Islet precursor cell (in vitro differentiated cells): ENCODE measurements at places on chromosomes 7 and 10.

DNA sequence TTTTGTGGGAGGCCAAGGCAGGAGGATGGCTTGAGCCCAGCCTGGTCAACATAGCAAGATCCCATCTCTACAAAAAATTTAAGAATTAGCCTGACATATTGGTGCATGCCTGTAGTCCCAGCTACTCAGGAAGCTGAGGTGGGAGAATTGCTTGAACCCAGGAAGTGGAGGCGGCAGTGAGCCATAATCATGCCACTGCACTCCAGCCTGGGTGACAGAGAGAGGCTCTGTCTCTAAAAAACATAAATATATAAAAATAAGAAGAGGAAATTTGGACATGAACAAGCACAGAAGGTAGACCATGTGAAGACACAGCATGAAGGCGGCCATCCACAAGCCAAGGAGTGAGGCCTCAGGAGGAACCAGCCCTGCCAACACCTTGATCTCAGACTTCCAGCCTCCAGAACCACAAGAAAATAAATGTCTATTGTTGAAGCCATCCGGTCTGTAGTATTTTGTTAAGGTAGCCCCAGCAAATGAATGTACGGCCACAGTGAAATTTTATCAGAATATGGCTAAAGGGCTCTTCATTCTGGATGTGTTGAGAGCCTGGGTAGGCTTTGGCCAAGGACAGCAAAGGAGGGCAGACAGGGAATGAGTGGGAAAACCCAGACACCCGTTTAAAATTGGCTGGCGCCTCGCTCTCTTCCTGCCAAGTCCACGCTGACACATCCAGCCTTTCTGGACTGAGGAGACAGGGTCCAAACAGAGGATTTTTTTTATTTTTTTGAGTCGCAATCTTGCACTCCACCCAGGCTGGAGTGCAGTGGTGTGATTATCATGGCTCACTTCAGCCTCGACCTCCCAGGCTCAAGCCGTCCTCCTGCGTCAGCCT, 12.9 kb upstream of the GRID2IP start:
- DNase-seq = no peak

- peak; percentile 60 for DNase-seq
Measured at GRCh38 chr10:103040418-103040817, 122.3 kb downstream of the CNNM2 start.

DNA sequence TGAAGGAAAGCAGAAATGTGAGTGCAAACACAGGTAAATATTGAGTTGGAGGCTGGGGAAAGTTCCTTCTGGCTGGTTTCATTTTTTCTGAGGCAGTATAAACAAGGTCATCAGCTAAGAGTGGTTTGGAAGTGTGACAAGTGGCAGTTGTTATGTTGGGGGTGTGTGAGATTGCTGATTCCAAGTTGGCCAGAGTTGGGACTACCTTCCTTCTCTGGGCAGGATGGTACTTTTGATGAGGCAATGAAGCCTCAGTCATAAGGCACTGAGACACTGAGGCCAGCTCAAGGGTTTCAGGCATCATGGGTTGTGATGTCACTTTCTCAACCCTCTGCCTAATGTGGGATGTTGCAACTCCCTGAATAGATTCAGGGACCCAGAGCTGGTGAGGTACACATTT, 8.2 kb upstream of the PTTG1IP2 start:
- DNase-seq = no peak

DNA sequence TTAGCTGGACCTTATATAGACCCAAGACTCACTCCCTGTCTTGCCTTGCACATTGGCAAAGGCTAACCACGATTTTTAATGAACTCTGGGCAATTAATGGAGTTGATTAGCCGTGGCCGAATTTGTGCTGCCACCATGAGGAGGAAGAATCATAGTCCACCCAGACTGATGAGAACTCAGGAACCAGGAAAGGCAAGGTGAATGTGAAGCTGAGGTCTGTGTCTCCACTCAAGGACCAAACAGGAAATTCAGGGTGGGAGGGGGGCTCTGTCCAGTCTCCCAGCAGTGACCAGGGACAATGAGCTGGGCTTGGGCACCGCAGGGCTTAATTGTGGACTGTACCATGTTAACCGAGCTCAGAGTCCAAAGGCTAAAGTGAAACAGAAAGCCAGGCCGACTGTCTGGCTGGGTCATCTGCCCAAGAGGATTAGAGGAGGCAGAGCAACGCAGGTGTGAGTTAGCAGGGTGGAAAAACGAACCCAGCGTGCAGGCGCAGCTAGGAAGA, 127.0 kb upstream of the JCAD start:
- DNase-seq = no peak

DNA sequence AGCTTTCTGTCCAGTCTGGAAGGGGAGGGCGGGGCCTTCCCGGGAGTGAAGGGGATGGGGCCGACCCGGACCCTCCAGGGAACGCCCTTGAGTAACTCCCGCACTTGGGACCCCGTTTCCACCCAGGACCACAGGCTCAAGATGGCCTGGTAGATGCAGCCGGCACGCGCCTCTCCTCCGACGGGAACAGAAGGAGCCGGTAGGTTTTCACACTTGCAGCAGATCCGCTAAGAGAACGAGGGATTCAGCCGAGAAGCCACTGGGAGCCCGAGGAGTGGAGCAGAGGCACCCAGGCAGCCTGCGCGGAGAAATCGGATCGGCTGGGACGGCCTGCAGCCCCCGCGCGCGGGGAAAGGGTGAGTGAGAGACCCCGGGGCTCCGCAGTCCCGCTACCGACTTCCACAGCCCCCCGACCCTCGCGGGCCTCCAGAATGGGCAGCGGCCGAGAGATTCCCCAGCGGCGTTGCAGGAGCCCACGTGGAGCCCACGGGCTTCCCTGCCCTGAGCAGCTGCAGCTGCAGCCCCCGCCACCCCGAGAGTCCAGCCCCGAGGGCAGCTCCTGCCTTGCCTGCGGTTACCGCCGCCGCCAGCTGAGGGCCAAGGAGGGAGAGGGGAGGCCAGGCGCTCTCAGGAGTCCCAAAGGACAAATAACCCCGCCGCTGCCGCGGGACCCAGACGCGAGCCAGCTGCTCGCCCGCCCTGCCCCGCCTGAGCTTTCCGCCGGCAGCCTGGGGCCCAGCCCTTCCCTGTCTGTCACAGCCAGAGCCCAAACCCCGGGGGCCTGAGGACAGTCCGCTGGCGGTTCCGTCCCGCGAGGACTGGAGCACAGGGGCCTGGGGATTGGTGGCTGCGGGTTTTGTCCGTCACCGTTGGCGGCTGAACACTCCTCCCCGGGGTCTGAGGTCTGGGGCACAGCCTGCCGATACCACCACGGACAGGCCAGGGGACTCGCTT, 21.8 kb downstream of the IFT22 start:
- peak; percentile 86 for DNase-seq

GRCh38 chr7:86978808-86979506, 80.5 kb downstream of the ELAPOR2 start:
- no peak for DNase-seq

DNA sequence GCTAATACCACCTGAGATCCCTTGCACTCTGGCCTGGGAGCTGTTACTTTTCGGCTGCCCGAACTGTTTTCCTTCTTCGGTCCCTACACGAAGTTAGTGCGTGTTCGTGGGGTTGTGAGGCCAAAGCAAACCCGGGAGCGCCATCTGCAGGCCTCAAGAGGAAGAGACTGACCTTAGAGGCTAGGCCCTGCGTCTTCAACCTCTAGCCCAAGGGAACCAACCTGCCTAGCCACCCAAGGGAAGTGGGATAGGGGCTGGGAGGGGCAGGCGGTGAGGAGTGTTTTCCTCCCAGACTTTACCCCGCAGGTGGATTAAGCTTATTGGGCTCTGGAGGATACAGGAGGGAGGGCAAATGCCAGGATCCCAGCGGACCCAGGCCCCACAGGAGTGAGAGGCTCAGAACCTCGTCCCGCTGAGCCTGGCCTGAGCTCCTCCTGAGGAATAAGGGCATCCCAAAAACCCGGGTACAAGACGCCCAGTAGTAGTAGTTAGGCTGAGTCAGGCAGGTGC, 1.7 kb upstream of the PAX2 start:
- peak; percentile 80 for DNase-seq

DNA sequence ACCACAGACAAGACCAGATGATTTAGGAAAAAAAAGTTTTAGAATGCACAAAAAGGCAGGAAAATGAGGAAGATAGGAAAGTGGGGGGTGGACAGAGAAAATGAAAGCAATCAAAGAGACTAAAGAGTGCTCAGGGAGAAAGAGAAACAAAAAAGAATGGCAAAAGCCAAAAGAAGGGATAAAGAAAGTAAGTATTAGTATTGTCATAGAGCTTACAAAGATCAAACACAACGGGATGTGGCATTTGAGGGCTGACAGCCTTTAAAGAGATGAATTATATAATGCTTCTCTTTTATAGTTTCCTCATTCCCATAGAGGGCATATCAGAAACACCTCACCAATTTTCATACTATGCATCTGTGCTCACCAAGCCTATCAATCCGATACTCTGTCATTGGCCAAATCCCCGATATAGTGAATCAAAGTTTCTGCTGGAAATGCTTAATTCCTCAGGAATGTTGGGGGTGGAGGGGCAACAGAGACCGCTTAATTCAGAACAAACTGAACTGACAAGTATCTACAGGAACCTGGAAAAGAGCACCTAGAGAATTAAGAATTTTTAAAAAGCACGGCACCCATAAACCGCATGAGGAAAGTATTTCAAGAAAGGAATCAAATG, 2.7 kb downstream of the COG5 start:
- no peak for DNase-seq

DNA sequence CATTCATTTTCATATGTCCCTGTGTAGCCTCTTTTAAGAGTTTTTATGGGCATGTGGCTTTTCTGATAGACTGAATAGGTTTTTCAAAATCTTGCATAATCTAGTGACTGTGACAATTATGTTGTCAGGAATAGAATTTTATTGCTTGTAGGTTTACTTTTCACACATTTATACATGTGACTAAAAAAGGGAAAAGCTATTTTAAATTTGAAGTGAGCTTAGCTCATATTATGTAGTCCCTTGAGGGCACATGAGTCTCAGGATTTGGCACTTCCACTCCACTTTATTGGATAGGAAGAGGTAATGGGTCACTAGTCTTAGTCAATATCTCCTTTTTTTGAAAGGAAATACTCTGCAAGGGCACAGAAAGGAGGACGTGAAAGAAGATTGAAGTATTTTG, 247.3 kb downstream of the SUGCT start:
- DNase-seq = no peak

DNA sequence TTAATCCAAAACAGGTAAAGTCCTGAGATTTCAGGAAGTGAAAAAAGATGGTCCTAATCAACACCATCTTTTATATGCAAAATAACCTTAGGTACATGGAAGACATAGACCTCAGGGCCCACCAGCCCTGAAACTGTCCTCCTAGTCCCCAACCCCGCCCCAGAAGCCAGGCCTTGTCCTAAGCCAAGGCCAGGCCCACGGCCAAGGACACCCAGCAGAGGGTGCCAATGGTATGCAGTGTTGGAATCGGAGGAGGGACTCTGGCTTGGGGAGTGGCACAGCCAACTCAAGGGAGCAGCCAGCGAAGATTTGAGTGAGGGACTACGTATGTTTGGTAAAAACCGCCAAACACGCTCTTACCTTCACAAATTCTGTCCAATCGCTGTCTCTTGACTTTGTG, 96.7 kb downstream of the ZRANB1 start:
- peak; percentile 69 for DNase-seq

GRCh38 chr7:101108330-101108857, 18.5 kb upstream of the SERPINE1 start:
- no peak for DNase-seq

GRCh38 chr10:89426230-89426868, 12.0 kb downstream of the IFIT5 start:
- DNase-seq = no peak

DNA sequence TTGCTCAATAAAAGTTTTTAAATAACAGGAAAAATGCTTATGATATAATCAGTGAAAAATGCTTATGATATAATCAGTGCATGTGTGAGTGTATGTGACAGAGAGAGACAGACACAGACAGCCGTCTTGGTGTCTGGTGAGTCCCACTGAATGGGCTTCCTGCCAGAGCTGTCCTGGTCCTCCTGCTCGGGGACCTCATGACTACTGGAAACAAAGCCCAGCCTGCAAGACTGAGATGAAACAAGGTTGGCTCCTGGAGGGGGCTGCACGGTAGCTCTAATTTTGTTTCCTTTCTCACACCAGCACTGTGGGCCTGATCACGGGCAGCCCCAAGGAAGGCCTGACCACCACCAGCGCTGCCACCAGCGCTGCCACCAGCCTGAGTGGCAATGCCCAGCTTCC, 57.3 kb downstream of the NRP1 start:
- peak; percentile 62 for DNase-seq

DNA sequence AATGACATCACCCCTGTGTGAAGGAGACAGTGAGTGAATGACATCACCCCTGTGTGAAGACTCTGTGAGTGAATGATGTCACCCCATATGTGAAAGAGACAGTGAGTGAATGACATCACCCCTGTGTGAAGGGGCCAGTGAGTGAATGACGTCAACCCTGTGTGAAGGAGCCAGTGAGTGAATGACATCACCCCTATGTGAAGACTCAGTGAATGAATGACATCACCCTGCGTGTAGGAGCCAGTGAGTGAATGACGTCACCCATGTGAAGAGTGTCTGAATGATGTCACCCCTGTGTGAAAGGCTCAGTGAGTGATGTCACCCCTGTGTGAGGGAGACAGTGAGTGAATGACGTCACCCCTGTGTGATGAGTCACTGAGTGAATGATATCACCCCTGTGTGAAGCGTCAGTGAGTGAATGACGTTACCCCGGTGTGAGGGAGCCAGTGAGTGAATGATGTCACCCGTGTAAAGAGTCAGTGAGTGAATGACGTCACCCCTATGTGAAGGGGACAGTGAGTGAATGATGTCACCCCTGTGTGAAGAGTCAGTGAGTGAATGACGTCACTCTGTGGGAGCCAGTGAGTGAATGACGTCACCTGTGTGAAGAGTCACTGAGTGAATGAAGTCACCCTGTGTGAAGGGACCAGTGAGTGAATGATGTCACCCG, 478.1 kb downstream of the PTPRN2 start:
- no peak for DNase-seq

- peak; percentile 64 for DNase-seq
Measured at GRCh38 chr10:114541081-114541796, 116.8 kb downstream of the ABLIM1 start.

GRCh38 chr10:11642566-11642965, 31.1 kb upstream of the USP6NL start:
- no peak for DNase-seq

DNA sequence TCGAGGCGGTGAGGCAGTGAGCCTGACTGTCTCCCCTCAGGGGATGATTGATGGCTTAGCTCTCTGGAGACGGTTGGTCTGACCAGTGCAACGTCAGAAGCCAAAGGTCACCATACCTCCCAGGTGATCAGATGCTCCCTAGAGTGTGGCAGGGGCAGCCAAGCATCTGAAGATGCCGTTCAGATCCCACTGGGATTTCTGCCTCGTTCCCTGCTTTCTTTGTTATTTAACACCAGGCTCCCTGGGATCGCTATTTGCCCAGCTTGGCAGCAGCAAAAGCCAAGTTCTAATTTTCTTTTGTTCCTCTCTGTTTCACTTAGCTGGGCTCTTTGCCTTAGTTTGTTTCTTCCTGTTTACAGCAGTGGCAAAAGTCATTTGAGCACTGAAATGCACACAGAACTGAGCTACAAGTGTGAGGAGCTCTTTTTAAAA, 53.5 kb upstream of the SVIL start:
- peak; percentile 80 for DNase-seq

GRCh38 chr10:23413629-23414089, 25.2 kb upstream of the OTUD1 start:
- no peak for DNase-seq
